Muscle of arm (tissue), 14 donors: ENCODE measurements at places on chromosomes 1 and 21. TPM values are rescaled to one million over a fixed set of nuclear protein-coding genes. Genes with fewer than 3 reads are reported as not detected.

DNA sequence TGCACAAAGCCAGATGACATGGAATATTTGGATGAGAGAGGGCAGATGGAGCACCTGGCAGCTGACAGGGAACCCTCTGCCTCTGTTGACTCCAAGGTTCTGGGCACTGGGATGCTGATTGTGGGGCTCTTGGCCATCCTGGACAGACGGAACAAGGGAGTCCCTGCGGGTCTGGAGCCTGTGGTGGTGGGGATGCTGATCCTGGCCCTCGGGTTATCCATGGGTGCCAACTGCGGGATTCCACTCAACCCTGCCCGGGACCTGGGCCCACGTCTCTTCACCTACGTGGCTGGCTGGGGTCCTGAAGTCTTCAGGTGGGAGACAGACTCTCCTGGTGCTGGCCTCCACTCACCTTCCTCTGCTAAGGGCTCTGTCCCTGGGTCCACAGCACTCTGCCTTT, 1.8 kb upstream of the ATP8B2 start:
- DNase-seq, result no peak

DNA sequence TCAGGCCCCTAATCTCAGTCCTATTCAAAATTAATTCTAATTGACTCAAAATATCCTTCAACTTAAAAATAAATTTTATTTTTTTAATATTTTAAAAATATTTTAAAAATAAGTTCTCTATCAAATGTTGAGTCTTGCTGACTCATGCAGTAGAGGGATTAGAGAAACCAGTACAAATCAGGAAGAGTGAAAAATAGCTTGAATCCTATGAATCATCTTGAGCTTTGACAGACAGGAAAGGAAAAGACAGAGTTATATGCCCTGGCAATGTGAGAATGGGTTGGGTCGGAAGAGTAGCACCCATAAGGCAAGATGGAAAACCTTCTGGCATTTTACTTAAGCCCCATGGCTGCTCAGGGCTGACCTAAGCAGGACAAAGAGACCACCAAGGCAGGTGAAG, 346.6 kb upstream of the RUNX1 start:
- no peak for DNase-seq

DNA sequence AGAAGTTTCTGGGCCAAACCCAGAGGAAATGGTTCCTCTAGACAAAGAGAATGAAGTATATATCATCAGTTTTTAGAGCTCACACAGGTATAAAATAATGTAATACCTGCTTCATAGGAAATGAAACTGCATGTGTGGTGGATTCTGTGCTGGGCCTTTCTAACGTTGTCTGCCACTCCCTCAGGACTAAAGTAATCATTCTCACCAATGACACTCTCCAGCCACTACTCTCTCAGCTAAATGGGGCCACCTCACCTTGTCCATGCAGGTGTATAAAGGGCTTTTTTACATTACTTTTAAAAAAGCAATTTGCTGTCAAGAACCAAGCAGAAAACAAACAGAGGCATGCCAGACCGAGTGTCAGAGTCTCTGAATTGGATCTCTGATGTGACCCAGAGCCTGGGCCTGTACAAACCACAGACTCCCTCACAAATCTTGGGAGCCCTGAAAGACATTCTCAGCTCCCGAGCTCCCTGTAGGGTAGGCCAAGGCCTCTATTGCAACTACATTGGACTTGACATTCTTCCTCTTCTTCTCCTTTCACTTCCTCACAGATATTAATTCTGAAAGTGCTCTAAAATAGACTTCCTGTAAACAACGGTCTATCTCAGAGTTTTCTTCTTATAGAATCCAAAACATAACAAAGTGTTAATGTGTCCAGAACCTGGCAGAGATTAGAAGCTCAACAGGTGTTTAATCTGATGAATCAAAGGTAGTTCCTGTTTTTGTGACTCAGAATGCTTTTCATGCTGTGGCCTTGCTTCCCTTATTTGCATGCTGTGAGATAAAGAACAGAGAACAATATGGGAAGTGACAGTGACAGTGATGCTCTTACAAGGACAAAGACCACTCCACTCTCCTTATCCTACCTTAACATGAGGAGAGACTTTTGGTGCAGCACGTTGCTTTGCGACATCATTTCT, 8.6 kb downstream of the AIM2 start:
- DNase-seq, result no peak

DNA sequence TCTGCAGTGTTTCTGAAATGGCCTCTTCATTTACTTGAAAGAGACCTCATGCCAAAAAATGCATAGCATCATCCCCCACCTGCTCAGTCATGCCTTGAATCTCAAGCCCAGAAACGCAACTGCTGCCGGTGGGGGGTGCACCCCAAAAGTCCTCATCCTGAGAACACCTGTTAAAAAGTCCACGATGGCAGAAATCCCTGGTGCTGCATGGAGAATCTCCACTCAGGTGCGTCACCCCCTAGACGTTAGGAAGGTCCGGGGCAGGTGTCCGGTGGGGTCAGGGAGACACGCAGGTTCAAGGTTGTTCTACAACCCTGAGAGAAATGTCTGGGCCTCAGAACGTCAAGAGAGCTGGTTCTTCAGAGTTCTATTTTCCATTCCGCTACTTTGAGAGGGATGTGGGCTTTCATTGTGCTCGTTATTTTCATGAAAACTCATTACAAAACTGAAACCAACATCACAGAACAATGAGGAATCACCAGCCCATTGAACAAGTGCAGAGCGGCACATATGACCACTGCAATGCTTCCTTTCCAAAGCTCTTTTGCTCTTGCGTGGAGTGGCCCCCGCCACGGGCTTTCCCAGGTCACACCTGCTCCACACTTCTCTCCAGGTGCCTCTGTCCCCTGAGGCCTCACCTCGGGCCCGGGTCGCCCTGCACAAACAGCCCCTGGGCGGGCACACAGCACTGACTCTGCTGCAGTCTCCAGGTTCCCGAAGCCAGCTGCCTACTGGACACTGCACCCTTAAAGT, 201.9 kb downstream of the TOMM20 start:
- DNase-seq, result no peak

- no peak for DNase-seq
These were observed 7.5 kb downstream of the TAF1A start for GRCh38 chr1:222582099-222582774.

DNA sequence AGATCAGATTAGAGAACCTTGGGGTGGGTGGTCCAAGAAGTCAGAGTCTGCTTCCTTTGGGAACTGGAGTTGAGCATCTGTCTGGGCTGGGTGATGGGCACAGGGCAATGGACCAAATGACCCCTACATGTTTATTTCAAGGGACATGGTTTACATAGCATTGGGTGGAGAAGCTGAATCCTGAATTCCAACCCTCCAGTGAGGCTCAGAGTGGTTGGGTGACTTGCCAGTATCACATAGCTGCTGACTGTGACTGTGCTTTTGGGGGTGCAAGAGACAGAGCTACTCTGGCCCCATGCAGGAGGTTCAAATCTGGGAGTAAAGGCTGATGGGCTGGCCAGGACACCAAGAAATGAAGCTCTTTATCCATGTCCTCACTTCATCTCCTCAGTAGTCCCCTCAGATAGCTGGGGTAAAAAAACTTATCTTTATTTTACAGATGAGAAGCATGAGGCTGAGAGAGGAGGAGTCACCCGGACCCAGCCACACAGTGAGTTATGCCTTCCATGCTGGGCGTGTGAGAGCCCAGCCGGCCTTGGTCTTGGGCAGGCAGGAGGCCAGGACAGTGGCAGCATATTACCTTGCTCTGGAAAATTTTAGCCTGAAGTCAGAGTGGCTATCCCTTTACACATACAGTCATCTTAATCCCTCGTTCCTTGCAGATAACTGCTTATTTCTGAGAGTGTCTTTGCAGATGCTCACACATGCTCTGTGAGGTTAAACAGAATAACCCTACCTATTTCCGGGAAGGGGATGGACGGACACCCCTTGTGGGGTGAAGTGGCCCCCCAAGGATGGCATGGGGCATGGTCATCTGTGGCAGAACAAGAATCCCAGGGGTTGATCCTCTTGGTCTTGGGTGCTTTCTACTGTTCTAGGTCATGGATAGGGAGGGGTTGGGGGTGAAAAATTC, 2.8 kb upstream of the SERINC2 start:
- DNase-seq, result no peak

- no peak for DNase-seq
These were observed 1.0 kb upstream of the S100B start for GRCh38 chr21:46605767-46606426.

DNA sequence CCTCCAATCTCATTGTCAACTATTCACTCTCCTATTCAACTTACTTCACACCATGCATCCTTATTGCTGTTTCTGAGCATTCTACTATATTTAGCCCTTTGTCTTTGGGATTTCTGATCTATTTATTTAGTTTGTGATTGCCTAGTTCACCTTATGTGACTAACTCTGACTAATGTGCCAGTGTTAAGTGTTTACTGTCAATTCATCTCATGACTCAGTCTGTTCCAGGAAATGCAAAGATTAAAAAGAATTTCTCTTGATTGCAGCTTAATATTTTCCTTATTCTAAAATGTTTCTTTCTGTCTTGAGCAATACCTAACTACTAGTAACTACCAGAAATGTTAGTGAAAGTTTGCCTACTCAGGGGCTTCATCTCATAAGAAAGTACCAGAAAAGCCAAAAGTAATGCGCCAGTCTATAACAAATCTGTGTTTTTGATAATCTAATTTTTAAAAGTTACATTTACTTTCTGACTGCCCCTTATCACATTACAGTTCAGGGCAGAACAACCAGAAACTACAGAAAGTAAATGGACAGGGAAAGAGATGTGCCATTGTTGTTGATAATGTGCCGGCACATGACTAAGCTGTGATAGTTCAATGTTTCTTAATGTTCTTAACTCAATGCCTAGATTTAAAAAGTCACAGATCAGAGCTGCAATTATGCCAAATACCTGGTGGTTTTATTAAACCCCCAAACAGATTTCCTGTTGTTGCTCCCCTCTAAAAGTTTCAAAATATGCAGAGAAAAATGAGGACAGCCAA, 556.5 kb downstream of the PTBP2 start:
- no peak for DNase-seq

GRCh38 chr1:18332576-18332975, 148.2 kb upstream of the KLHDC7A start:
- DNase-seq, result no peak

GRCh38 chr1:183490932-183491331, 18.6 kb downstream of the SMG7 start:
- DNase-seq, result no peak

DNA sequence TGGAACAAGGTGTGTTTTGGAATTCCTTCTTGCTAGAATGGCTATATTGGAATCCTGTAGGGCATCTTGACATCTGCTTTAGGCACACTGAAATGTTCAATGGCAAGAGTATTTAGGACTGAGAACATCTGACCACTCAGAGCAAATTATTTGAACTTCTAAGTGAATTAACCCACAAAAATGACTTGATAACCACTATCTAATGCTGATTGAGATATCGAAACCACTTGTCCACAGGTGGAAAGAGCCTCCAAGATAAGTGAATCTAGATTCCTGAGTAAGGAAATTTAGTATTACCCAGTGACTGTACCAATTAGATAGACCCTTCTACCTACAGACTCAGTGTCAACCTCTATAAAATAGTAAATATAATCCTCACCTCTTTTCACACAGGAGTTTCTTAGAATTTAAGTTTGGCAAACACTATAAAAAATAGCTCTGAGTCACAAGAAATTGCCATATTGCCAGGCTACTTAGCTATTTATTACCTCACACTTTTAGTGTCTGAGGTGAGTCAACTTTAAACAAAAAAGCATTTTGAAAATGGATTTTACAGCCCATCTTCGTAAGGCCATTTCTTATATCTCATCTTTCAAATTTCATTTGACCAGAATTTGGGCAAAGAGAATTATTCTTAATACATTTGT, 421.8 kb downstream of the PTBP2 start:
- DNase-seq, result no peak

- no peak for DNase-seq
These were observed 918 bp downstream of the MIB2 start for GRCh38 chr1:1616045-1616790.

- DNase-seq, result no peak
These were observed 49.8 kb downstream of the PTGER3 start for GRCh38 chr1:70997793-70998192.

- DNase-seq, result no peak
These were observed 65.6 kb downstream of the HHAT start for GRCh38 chr1:210394281-210394821.

GRCh38 chr1:240705579-240705978, 93.6 kb upstream of the GREM2 start:
- DNase-seq, result peak; percentile 45

DNA sequence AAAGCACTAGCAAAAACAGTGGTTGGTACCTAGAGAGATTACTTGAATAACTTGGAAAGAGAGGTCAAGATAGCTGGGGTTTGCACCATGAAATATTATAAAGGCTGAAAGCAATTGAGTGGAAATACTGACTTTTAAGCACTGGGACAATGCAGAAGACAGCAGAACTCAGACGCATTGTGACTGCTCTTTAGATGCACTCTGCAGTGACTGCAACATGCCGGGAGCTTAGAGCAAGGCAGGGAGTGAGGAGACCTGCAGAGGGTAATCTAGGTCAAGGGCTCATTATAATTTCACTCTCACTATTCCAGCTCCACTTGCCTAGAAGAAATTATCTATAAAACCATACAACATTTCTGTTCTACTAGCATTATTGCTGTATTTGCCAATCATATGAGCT, 36.6 kb downstream of the OLFM3 start:
- DNase-seq, result no peak

DNA sequence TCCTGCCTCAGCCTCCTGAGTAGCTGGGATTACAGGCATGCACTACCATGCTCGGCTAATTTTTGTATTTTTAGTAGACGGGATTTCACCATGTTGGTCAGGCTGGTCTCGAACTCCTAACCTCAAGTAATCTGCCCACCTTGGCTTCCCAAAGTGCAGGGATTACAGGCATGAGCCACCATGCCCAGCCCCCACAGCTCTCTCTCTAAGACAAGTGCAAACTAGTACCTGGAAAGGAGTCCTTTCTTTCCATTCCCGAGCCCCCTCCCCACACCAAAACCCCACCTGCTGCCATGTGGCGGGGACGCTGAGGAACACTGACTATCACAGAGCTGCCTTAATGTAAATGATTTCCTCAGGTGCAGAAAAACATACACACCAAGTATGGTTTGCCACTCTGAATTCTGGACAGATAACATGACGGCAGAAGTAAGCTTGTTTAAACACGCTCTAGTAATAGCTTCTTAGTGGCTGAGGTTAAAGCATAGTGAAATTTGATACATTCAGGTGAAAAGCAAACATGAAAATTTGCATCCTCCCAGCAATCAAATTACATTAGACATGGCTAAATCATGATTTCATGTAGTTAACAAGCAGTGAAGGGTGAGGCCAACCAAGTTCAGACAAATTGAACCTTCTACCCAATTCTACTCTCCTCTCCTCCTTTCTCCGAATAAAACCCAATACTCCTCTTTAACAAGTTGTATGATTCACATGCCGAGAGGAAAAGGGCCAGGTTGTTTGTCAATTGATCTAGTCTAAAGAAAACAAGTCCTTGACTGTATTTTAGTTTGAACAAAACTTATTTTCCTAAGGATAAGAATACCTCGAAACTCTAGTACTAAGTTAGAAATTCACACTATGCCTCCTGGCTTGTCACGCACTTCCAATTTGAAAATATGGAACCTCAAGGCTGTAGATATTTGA, 19.8 kb downstream of the ERRFI1 start:
- no peak for DNase-seq

Gene ASPM
- 18.3 TPM for polyA plus RNA-seq

Gene TCP10L
- polyA plus RNA-seq, result 0.79 TPM

Gene VHLL
- not detected for polyA plus RNA-seq

Gene SYT6
- polyA plus RNA-seq, result 1.8 TPM

Gene PDE4B
- polyA plus RNA-seq, result 21.9 TPM

Gene POGZ
- polyA plus RNA-seq, result 49.0 TPM

Gene PDC
- polyA plus RNA-seq, result not detected

Gene SMCP
- polyA plus RNA-seq, result not detected

Gene GJB5
- polyA plus RNA-seq, result 4.7 TPM

Gene LCE1F
- not detected for polyA plus RNA-seq

Gene KCNE1
- 0.75 TPM for polyA plus RNA-seq

Gene WNT9A
- polyA plus RNA-seq, result 15.2 TPM

Gene ACADM
- 69.8 TPM for polyA plus RNA-seq

Gene CD55
- 23.0 TPM for polyA plus RNA-seq

Gene E2F2
- 5.1 TPM for polyA plus RNA-seq
